DMS53 (cell line): ENCODE measurements at places on chromosomes 7 and 10.

DNA sequence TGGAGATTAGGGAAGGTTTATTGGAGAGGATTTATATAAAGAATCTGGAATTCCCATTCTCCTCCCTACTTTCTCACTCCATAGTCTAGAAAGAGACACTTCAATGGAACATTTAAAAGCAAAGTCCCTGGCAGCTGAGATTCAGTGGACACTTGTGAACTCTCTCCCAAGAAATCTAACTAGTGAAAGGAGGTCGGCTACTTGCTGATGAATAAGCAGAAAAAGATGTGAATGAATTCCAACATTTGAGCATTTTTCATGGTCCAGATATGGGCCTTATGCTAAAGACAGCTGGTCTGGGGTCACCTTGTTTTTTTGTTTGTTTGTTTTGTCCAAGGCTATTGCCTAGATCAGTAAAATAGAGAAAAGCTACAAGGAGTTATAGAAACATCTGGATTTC, 141.1 kb upstream of the LRRTM3 start:
- DNase-seq = no peak

DNA sequence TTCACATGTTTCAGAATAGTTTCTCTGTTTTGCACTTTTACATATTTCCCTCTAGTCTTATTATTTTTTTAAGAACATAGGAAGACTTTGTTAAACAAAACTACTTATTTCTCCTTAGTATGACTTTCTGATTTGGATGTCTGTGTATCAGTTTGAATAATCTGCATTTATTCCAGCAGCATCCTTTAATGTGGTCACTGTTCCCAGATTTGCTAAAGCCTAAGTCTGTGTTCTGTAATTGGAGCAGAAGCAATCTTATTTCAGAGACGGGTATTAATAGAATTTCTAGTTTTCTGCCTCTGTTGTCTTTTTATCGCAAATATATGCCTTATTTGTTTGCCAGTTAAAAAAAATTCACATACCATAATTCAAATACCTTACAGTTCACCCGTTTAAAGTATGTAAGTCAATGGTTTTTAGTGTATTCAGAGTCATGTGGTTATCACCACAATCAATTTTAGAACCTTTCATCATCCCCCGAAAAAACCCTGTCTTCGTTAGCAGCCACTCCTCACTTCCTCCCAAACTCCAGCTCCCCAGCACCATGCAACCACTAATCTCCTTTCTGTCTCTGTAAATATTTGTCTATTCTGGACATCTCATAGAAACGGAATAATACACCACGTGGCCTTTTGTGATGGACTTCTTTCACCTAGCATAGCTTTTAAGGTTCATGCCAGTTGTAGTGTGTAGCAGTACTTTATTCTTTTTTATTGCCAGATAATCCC, 58.7 kb downstream of the INPP5F start:
- DNase-seq = peak; percentile 89

- no peak for DNase-seq
Observed at GRCh38 chr10:4330636-4331035, 495.4 kb upstream of the AKR1E2 start.

- DNase-seq = no peak
Observed at GRCh38 chr7:16904076-16904475, 22.3 kb upstream of the AGR3 start.
